ENCODE measurements at places on chromosomes 2 and 18.

DNA sequence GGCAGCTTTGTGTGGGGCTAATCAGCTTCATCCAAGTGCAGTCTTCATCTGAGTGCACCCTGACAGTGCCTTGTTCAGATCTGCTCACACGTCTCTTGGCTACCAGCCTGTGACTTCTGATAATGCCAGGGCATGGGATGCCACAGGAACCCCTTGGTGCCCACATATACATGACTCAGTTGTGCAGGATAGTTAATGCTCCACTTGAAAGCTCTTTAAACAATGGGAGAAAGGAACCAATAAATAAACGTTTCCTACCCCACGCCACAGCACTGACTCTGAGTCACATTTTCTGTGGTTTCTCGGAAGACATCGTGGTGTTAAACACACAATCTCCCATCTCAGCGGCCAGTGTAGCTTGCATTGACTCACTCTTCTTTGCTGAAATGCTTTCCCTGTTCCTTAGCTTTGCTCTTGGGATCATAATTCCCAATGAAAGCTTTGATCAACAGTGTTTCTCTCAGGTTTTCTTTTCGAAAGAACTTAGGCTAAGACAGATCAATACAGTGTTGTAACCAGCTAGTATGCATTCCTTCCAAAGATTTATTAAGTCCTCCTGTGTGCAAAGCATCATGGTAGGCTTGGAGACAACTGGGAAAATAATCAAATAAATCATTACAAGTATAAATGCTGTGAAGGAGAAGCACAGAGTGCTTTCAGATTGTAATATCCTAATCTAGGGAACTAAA, 142.0 kb downstream of the COPS8 start:
- DNase-seq: peak; percentile 46

GRCh38 chr2:173496746-173497145, 142.1 kb downstream of the CDCA7 start:
- DNase-seq: no peak

GRCh38 chr2:36469106-36469477, 113.5 kb downstream of the CRIM1 start:
- no peak for DNase-seq

DNA sequence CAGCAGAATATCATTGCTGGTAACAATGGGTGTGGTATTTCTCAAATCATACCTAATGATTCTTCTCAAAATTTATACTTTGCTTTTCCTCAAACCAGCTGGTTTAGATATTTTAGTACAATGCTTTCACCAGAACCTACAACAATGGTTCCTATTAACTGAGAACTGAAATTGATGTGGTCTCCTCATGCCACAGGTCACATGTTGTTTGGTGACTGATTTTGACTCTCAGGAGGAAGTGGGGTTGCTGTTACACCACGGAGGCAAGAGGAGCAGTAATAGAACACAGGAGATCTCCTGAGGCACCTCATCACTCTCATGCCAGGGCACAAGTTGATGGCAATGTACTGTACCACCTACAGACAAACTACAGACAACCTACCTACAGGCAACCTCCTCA, 3.0 kb upstream of the CEP68 start:
- no peak for DNase-seq

GRCh38 chr2:142220901-142221300, 90.1 kb upstream of the LRP1B start:
- DNase-seq: no peak

GRCh38 chr2:207706936-207707860, 4.2 kb upstream of the CCNYL1 start:
- no peak for DNase-seq

DNA sequence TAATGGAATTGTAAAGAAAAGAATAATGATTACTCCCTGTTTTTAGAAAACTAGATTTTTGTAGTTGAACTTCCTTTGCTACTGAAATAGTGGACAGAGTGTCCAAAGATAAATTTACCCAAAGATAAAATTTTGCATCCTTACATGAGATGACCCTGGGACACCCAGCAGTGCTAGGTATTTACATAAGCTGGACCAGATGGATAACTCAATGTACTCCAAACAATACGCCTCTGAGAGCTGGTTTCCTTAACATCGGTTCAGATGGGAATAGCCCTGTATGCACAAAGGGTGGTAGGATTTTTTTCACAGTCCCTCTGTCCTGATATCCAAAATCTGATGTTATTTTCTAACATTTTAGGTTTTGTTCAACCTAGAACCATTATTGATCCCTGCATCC, 432.1 kb upstream of the ID2 start:
- DNase-seq: no peak

GRCh38 chr2:226554701-226555100, 244.9 kb downstream of the IRS1 start:
- DNase-seq: no peak

- DNase-seq: no peak
Measured at GRCh38 chr18:36672437-36673344, 156.1 kb downstream of the TPGS2 start.

DNA sequence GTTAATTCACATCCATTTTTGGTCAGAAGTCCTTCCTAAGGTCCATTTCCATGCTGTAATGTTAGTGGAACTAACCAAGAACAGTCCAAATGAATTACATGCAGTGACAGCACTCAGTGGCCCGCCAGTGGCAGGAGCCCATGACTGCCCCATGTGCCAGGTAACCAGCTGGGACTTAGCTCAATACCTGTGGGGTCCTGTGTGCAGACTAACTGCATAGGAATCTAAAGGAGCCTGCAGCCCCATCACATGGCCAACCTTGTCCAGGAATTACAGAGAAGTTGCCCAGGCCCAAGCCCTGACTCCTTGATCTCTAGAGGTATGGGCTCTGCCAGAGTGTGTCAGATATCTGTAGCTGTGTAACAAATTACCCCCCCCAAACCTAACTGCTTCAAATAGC, 35.4 kb upstream of the GPR17 start:
- no peak for DNase-seq

DNA sequence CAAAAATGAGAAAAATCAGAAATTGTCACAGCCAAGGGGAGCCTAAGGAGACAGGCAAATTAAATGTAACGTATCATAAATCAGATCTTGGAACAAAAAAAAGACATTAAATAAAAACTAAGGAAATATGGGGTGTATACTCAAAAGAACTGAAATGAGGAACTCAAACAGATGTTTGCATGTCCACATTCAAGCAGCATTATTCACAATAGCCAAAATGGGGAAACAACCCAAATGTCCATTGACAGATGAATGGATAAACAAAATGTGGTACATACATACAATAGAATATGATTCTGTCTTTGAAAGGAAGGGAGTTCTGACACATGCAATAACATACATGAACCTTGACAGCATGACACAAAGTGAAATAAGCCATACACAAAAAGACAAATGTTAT, 155.8 kb upstream of the KLF7 start:
- no peak for DNase-seq

- no peak for DNase-seq
Measured at GRCh38 chr2:151067658-151068369, 193.8 kb downstream of the RBM43 start.

DNA sequence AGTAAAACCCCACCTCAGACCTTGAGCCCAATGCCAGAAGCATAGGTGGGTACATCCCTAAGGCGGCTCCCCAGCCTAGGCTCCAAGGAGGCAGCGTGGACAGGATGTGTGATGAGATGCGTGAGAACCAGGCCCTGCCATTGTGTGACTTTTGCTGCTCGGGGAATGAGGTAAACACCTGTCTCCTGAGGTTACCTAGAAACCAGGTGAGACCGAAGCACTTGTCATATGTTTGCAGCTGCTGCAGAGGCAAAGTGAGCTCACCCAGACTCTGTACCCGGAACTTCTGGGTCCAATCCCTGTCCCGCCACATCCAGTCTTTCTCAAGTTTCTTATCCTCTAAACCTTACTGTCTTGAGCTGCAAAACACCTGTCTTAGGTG, 3.4 kb downstream of the FBLN7 start:
- DNase-seq: no peak

- no peak for DNase-seq
Measured at GRCh38 chr2:12347066-12347493, 369.7 kb upstream of the TRIB2 start.

GRCh38 chr18:37346048-37346447, 219.6 kb downstream of the CELF4 start:
- no peak for DNase-seq

DNA sequence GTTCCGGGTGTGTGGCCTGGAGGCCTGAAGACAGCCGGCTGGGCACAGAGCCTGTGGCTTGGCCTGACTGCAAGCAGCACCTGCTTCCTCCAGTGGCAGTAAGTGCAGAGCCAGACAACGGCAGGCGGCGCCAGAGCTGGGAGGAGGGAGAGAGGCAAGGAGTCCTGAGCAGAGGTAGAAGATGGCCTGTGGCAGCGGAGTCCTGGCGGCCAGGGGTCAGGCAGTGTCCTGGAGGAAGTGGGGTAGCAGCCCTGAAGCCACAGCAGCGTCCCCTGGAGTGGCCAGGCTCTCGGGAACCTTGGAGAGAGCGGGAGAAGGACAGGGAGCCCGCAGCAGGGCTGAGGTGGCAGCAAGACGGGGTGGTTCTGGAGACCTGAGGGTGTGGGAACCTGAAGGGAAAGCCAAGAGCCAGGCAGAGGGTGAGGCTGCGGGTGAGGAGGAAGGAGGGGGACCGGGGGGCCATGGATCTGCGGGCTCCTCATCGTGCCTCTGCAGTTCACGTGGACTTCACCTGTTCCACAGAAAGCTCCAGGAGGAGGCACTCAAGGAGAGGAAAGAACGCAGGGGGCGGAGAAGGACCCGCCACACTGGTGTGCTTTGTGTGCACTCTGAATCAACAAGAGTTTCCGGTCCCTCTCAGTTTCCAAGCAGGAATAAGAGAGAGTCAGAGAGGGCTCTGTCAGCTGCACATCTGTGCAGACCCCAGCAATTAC, 85.9 kb downstream of the USP40 start:
- peak; percentile 33 for DNase-seq

DNA sequence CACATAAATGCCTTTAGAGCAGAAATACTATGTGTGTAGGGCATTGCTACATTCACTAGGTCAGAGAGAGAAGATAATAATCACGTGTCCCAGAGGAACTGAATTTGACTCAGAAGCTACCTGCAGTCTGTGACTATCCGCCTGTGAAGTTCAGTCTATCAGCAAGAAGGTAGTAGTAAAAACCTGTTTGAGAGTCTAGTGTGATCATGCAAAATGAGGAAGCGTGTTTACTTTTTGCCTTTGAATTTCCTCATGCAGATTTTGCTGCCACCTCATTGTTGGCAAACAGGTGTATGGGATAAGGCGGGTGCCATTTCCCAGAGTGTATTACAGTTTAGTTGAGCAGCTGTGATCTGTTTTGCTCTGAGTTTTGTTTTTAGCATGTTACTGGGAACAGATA, 403.9 kb upstream of the FANCL start:
- no peak for DNase-seq

GRCh38 chr18:29439398-29439797, 1262.5 kb upstream of the CDH2 start:
- DNase-seq: no peak

- no peak for DNase-seq
Measured at GRCh38 chr18:67599277-67599676, 82.8 kb upstream of the DSEL start.

DNA sequence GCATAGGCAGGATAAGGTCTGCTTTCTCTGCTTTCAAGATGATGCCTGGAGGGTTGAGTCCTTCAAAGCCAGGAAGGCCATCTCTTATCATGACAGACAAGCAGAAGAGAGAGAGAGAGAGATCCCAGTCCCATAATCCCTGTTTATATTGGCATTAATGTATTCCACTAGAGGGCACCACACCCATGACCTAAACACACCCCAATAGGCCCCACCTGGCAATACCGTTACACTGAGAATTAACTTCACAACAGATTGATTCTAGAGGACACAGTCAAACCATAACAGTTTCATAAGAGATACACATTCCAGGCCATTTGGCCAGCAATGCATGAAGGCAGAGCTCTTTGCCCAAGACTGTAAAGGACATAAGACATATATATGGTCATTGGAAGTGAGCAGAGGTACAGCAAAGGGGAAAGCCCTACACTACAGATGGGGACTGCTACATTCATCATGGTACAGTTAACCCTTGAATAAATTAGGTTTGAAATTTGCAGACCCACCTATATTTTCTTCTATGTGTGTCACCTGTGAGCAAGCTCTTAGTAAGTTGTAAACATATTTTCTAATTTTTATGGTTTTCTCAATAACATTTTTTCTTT, 1516.1 kb downstream of the RPIA start:
- DNase-seq: no peak

- no peak for DNase-seq
Measured at GRCh38 chr2:157395811-157396210, 48.1 kb downstream of the CYTIP start.

- DNase-seq: no peak
Measured at GRCh38 chr2:169001116-169001815, 29.9 kb downstream of the ABCB11 start.

GRCh38 chr2:206935991-206936842, 3.1 kb upstream of the CPO start:
- no peak for DNase-seq

DNA sequence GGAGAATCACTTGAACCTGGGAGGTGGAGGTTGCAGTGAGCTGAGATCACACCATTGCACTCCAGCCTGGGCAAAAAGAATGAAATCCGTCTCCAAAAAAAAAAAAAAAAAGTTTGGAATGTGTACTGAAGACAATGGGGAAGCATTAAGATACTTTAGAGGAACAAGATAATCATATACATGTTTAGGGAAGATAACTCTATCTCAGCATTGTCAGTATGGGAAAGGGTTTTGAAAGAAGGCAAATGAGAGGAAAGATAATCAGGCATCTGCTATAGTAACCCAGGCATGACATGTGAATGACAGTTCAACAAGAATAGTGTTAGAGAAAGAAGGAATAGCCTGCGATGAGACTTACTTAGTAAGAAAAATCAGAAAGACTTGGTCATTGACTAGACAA, 112.0 kb downstream of the ATAD2B start:
- DNase-seq: no peak

DNA sequence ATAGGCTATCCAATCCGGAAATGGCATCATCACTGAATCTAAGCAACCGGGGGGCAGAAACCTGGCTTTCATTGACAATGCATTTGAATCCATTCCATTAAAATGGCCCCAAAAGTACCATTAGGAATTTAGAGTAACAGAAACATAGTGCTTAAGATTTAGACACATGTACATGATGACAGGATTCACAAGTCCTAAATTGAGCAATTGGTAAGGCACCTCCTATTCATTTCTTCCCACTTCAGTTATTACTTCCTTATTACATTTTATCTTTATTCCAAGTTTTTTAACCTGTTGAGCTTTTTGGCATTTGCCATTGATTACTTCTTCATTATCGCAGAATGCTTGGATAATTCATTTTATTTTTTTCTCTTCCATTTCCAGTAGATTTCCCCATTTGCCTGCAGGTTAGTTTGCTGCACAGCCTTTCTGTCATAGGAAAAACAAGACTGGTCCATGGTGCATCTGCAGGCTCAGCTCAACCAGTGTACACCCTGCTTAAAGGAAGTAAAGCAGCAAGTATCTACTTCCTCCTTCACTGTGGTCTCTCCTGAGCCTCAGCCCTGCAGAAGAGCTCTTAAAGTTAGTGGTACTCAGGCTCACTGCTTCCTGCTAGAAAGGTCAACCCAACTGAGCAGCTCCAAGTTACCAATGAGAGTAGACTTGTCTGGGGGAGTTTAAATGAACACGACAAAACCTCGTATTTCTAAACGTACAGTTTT, 89.2 kb downstream of the DOCK10 start:
- no peak for DNase-seq

- no peak for DNase-seq
Measured at GRCh38 chr2:172860336-172860707, 124.7 kb downstream of the RAPGEF4 start.

GRCh38 chr2:224331698-224332097, 70.2 kb downstream of the FAM124B start:
- DNase-seq: no peak

GRCh38 chr18:48208432-48209140, 200.6 kb downstream of the ZBTB7C start:
- no peak for DNase-seq

- DNase-seq: no peak
Measured at GRCh38 chr2:127173057-127173456, 47.0 kb downstream of the CYP27C1 start.
